C1 segment of cervical spinal cord (tissue), 14 donors: ENCODE measurements at places on chromosomes 3 and 15.

GRCh38 chr3:69563151-69563550 is 176.1 kb upstream of the MITF start:
- no peak for DNase-seq

DNA sequence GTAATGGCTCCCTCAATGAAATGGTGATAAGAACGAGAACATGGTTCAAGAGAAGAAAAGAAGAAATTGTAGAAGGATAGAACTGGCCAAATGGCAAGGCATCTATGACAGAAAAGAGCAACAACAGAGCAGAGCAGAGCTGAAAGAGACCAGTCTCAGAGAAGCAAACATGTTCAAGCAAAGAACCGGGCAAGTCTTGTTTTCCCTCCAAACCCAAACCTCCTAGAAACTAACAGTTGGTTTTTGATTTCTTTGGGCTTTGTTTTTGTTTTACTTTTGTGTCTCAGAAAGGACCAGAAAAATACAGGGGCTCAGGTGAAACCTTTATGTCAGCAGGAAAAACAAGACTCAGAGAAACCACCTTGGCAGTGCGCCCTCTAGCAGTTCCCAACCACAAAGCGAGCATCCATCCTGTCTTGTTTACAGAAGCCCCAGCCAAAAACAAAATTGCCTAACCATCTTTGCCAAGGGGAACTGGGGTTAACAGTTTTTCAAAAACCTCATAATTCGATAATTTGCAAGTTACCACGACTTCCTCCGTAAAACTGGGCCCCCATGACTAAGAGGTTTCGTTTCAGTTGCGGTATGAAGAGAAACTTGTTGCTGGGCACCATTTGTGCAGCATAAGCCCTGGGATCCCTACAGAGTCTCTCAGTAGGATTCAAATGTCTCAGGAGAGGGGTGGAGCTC is 159.2 kb upstream of the SLC24A5 start:
- no peak for DNase-seq

- no peak for DNase-seq
These were observed 1187.1 kb downstream of the ROBO1 start for GRCh38 chr3:78580681-78581080.

DNA sequence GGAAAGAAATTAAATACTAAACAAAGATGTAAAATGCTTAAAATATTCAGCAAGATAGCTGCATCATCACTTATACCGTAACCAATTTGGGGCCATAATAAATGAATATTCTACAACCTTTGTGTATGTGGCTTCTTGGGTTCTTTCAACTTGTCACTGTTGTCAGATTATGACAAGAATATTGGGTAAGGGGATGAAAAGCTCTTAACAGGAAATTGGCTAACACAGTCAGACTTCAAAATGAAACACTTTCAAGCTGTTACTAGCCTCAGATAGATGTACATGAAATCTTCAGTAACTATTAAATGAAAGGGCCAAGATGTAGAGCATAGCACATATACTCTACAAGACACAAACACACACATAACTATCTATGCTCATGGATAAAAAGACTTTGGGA is 38.7 kb upstream of the ZNF385D start:
- DNase-seq: no peak

DNA sequence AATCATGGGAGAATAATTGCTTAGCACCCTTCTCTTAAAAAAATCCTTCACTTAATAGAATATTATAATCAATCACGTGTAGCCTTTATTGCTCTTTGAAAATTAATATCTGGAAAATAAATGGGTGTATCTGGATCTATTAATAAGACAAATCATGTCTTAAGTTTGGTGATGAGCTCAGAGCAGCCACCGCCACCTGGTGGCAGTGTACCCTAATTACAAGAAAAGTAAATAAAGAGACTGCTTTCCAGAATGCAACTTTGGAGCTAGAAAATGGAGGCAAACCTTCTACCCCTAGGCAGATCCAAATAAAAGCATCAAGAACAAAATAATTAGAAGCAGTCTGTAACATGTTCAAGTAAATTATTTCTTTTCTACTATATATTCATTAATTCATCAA is 43.5 kb downstream of the EPHB1 start:
- no peak for DNase-seq

DNA sequence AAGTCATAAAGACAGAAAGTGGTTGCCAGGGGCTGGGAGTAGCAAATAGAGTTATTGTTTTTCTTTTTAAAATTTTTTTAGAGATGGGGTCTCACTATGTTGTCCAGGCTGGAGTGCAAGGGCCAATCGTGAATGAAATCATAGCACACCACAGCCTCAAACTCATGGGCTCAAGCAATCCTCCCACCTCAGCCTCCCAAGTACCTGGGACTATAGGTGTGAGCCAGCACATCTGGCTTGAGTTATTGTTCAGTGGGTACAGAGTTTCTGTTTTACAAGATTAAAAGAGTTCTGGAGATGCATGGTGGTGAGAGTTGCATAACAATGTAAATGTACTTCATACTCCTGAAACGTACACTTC is 23.6 kb downstream of the PFKFB4 start:
- DNase-seq: no peak

DNA sequence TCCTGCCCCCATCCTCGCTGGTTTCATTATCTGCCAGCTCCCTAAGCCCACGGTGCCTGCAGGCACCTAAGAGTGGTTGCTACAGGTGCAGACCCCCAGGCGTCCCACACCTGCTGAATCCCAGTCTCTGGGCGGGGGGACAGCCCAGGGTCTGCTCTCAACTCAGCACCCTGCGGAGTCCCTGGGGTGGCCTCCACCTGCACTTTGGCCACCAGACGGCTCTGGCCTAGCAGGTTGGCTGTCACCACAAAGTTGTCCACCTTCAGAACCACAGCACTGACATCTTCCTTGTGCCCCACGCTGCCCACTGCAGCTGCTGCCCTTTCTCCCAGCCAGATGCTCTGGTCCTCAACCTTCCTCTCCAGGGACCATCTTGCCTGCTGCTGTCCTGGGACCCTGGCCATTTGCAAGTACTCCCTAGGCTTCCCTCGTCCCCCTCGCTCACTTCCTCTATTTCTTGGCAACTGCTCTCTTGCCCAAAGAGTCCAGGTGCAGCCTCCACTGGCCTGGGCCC is 34.9 kb upstream of the SNRPA1 start:
- no peak for DNase-seq

- DNase-seq: no peak
These were observed 372.1 kb upstream of the ARHGEF26 start for GRCh38 chr3:153749070-153749610.

DNA sequence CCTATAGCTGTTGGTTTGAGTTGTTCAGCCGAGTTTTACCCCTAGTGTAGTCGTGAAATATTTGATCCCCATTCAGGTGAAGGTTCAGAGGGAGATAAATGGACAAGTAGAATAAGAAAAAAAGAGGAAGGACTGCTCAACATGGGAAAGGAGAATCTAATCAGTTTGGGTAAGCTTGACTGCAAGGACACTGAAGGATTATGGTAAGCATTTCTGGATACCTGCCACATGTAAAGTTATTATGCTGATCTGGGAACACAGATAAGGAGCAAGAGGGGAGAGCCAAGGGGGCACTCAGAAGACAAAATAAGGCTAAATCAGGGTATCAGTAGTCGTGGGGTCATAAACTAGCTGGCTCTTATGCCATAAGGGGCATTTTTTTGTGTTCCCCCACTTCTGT is 49.9 kb downstream of the TFG start:
- DNase-seq: no peak
